ENCODE measurements at places on chromosomes 3 and 15.

DNA sequence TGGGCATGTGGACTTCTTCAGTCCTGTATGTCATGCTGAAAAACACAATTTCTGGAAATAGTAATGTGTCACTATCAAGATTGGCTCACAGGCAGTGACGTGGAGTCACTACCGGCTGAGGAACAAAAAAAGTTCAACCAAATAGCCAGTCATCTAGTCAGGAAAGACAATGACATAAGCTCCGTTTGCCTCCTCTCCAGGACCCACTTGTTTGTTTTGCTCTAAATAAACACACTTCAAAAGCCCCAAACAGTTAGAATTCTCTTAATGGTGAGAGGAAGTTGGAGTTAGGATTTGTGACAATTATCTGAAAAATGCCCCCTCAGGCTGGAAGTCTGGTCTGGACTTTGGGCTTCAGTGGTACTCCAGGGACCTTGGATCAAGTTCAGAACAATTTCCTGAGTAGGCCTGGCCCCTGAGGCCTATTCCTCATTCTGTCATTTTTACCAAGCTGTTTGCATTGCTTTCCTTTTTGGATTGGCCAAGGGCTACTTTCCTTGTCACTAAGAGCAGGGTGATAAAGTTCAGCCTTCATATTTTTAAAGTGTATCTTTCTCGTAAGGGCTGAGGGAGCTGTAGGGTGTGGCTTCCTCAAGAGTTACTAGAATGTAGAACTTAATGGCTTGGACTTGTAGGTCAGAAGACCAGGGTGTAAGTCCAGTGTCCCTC is 98.9 kb downstream of the EOMES start:
- no peak for DNase-seq

DNA sequence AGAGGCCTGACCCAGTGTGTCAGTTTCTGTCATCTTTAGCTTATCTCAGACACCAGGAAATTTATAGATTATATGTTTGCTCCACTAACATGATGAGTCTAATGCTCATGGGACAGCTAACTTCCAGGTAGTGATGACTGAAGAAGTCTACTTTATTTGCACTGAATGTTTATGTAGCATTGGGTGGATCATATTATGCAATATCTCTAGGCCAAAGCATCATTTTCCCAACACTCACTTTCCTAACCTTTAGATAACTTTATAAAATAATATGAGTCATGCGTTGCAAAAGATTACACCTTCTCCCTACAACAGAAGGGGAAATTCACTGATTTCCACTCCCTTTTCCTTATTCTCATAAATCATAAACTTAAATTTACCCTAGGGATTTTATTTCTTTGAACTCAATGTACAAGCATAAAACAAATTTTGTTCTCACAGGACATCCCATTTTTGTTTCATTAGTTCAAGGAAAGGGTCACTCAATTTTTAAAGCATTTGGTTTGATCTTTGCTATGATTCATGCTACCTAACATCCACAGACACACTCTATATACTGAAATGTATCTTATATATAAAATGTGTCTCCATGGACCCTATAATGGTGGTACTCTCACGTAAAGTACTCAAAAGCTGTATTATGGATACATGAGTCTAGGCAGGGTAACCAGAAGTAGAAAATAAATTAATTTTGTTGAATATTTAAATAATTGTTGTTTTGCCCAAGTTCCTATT is 225.2 kb downstream of the WDR72 start:
- no peak for DNase-seq

GRCh38 chr3:120753810-120754209 is 11.3 kb downstream of the GTF2E1 start:
- no peak for DNase-seq

- DNase-seq = no peak
Measured at GRCh38 chr3:178446059-178446458, 90.2 kb upstream of the KCNMB2 start.

GRCh38 chr15:39142500-39142899 is 438.4 kb upstream of the THBS1 start:
- no peak for DNase-seq

All from stimulated activated CD8-positive, alpha-beta memory T cell treated with anti-CD3 and anti-CD28 coated beads, Interleukin-2, amount 100 ng/mL, for 48 hours (primary cell).